ENCODE measurements at places on chromosomes 7 and 10.

- no peak for DNase-seq
These were observed 41.5 kb upstream of the LBX1 start for GRCh38 chr10:101270763-101271162.

DNA sequence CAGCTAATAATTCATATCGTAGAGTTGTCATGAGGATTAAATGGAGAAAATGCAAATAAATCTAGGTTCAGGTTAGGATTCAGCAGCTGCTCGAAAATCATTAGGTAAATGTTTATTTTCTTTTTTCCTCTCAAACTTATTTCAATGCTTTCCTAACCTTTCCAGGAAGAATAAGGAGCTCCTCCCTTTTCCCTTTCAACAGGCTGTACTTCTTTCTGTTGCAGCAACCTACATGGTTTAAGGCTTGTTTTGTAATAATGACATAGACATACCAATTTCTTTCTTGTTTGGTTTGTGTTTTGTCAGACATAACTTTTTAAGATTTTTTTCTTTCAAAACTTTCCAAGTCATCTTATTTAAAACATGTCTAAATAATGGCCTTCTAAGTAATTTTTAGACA is 18.2 kb downstream of the GPR141 start:
- DNase-seq, result no peak

DNA sequence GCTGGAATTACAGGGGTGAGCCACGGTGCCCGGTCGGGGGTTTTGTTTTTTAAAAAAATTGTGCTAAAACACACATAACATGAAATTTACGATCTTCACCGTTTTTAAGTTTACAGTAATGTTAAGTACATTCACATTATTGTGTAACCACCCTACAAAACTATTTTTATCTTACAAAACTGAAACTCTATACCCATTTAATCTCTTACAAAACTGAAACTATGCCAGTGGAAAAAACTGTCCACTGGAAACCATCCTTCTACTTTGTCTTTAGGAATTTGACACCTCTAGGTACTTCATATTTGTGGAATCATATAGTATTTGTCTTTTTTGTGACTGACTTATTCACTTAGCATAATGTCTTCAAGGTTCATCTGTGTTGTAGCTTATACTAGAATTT is 1.0 kb upstream of the PSMC2 start:
- DNase-seq, result no peak

GRCh38 chr10:110784198-110784597 is 87.5 kb upstream of the PDCD4 start:
- DNase-seq, result no peak

- no peak for DNase-seq
These were observed 8.4 kb downstream of the TBRG4 start for GRCh38 chr7:45102785-45103712.
